ENCODE measurements at places on chromosomes 6 and 20. TPM values are rescaled to one million over a fixed set of nuclear protein-coding genes. Genes with fewer than 3 reads are reported as not detected.
A peak's percentile ranks its signal among the peaks of the same experiment; 100 is the strongest.

Gene TRDN
- not detected for total RNA-seq

DNA sequence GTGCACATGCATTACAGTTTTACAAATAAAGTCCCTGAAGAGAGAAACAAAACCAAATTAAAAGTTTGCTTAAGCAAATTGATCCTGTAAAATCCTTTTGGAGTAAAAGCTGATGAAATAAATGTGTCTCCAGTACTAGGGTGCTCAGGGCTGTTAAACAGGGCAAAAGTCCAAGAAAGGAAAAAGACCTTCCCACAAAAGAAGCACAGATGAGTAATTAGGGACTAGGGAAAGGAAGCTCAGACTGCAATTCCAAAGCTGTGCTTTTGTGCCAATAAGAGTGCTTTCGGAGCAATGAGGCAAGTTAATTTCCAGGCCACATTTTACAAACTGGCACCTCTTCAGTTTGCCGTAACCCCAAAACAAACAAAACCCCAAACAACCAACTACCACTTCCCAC lies 10.4 kb upstream of the RNF182 start:
- DNase-seq = no peak

Gene PLA2G7
- not detected for total RNA-seq

GRCh38 chr20:19937651-19938420 lies 79.3 kb upstream of the NAA20 start:
- DNase-seq = peak; percentile 10

DNA sequence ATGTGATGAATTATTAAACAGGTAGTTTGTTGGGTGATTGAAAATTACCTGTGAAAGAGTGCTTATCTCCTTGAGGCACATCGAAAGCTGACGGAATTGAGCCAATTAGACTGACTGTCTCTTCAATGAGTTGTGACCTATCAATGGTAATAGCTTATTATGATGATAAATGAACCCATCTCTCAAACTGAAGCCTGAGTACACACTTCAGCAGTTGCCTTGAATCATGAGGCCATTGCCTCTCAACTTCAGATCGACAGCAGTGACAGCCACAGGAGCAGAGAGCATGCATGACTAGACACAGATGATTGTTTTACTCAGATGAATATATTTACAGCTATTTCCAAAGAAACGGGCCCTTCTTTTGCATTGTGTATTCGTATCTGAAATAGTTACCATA lies 323.9 kb downstream of the LAMA2 start:
- DNase-seq = no peak

Gene TRIM15
- total RNA-seq = not detected

DNA sequence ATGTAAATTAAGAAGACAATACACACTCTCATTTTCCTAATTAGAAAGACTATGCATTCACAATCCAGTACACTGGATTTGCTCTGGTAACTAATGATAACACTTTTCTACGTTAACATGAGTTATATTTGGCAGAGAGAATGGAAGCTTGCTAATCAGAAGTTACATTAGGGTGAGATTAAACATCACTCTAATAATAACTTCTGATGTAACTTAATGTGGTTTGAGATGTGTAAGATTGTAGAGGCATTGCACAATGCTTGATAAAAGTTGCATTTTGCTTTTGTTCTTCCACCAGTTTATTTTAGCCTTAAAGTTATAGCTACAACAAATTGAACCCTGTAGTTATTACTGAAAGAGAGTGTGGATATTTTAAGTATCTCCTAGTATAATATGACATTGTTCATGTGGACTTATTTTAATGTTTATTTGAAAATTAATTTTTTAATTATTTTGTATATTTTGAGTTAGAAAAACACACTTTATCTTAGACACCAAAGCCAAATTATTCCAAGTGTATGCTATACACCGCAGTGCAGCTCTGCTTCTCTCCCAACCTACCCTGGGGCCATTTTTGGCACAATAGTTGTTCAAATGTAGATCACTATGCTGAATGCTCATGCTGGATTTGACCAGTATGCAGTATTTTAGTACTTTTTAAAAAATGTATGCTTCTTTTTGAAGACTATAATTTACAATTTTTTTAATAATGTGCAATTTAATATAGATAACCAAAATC lies 143.2 kb downstream of the SLC16A10 start:
- DNase-seq = no peak

GRCh38 chr6:145818796-145819195 lies 4.2 kb upstream of the FBXO30 start:
- DNase-seq = no peak

Gene SRF
- total RNA-seq = 34.1 TPM

Gene UBD
- not detected for total RNA-seq

Gene DACT2
- not detected for total RNA-seq

GRCh38 chr6:101961357-101961756 lies 567.8 kb downstream of the GRIK2 start:
- no peak for DNase-seq

- DNase-seq = no peak
Measured at GRCh38 chr6:3266170-3266569, 7.4 kb downstream of the PSMG4 start.

- no peak for DNase-seq
Measured at GRCh38 chr6:4313044-4313686, 177.8 kb upstream of the ECI2 start.

DNA sequence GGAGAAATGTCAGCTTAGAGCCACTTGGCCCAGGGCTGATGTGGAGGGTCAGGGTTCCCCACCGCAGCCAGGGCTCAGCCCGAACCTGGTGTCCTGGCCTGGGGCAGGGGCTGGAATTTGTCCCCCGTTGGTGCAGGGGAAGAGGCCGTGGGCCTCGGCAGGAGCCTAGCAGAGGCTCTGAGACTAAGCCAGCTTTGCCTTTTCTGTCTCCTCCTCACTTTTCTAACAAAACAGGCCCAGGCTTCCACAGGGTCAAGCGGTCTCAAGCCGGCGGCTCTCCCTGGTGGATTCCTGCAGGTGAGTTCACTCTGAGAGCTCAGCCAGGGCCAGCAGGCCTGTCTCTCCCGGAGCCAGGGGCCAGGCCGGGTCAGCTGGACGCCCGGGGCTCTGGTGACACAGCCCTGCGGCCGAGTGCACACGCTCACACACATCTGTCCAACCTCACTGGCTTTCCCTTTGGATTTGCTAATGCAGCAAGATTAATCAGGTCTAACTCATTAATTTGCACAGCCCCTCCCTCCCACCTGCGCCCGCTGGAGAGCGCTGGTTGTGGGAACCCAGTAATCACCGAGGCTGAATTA lies 2.9 kb upstream of the CHRNA4 start:
- DNase-seq = no peak

DNA sequence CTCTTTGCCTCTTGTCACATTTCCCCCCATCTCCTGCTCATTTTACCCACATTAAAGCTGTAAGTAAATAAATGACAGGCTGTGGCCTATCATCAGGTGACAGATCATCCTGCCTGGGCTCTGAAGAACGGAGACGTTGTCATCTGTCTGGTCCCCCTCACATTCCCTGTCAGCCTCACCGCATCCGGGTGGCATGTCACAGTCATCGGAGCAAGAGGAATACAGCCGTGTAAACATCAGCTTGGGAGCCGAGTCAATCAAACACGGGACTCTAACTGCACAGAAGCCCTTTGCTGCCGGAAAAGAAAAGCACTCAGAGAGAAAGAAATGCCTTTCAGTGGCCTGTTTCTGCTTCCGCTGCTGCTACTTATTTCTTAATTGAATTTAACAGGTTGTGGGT lies 371.9 kb upstream of the ID4 start:
- no peak for DNase-seq

GRCh38 chr6:166419286-166419685 lies 36.5 kb upstream of the MPC1 start:
- DNase-seq = peak; percentile 60

GRCh38 chr6:127457456-127458064 lies 1.6 kb downstream of the KIAA0408 start:
- no peak for DNase-seq

GRCh38 chr20:53660947-53661381 lies 67.3 kb upstream of the ZNF217 start:
- no peak for DNase-seq

DNA sequence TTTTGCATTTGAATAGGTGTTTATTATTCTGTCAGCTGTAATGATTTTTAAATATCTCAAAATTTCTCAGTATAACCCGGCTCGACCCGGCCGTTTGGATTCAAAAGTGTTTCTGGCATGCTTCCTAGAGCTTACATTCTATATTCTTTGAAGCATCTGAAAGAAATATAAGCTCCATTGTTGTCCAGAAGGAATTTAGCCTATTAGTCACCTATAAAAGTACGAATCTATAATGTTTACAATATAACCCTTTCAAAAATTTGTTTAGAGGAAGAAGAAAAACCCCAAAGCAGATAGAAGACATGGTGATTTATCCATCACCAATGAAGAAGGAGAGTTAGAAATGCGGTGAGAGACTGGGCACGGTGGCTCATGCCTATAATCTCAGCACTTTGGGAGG lies 22.3 kb upstream of the HECA start:
- no peak for DNase-seq

DNA sequence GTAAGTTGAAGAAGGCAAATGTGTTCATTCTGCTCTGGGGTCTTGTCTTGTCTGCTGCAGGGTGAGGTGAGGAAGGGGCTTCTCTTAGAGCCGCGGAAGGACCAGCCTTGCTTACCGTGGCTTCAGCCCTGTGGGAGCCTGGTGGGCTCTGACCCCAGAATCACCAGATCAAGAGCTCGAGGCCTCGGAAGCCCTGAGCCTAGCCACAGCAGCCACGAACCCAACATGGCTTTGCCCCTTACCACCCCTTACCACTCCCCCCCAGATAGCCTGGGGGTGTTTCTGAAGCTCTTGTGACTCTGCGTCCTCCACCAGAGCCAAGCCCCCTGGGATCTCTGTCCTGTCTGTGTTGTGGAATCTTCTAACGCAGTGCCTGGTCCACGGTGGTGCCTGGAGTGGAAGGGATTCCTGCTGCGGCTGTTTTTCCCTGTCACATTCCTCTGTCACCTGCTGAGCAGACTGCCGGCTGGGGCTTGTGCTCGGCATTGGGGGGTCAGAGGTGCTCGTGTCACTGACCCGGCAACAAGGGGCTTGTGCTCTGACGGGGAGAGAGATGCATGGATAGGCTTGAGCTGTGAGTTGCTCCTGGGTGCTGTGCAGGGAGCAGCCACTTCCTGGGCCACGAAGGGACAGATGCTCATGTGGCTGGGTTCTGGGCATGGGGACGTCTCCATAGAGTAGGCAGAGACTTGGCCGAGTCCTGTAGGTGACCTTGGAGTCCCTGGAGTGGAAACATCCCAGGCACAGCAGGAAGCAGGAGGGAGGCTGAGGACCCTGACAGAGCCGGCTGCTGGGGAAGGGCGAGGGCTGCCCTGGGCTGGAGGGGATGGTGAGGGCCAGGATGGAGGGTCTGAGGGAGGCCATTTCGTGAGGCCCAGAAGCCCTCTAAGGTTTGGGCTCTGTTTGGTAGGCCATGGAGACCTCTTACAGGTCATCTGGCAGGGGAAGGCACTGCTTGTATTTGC lies 316.0 kb downstream of the QKI start:
- DNase-seq = no peak

DNA sequence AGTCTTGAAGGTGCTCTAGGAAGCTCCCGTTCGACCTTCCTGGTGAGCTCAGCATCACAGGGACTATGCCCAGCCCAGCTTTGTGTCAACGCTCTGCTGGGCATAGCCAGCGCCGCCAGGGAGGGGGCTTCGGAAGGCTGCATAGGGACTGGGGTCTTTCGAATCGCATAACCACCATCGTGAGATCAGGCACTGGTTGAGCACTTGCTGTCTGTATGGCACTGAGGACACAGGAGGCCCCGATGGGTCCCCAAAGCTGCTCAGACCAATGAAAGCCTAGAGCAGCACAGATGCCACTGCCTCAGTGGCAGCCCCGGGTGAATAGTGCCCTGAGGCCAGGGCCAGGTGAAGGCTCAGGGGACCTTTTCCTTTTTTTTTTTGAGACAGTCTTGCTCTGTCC lies 96.7 kb downstream of the TAF4 start:
- no peak for DNase-seq

Gene CDH4
- total RNA-seq = 0.14 TPM

DNA sequence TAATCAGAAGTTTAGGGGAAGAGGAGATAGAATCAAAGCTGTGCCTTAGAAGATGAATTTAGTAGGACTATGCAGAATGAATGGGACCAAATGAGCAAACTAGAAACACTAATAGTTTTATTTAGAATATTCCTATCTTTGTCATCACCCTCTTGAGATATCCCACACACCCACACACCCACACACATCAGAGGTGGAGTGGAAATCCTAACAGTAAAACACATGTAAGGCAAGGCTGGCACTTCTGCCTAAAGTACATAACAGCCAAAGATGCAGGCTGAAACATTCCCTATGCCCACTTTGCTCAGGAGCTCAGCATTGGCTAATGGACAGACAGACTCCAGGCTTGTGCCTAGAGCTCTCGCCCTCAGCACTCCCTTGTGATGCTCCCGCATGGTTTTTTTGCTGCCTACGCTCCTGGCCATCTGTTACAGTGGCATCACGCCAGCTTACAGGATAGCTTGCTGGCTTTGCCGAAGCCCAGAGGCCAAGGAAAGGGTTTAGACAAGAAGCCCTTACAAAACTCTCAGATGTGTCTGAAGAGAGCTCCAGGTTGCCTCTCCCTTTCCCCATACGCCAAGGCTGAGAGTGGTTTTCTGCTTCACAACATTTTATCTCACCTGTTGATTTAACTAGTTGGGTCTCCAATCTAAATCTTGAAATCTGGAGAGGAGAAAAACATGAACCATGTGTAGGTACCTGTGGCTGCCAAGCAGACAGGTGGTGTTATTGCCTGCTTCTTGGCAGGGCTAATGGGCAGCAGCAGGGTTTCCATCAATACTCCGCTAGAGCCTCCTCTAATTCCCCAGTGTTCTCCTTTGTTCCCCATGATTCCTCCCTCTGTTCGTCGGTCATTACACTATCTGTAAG lies 282.6 kb upstream of the ID4 start:
- DNase-seq = no peak

DNA sequence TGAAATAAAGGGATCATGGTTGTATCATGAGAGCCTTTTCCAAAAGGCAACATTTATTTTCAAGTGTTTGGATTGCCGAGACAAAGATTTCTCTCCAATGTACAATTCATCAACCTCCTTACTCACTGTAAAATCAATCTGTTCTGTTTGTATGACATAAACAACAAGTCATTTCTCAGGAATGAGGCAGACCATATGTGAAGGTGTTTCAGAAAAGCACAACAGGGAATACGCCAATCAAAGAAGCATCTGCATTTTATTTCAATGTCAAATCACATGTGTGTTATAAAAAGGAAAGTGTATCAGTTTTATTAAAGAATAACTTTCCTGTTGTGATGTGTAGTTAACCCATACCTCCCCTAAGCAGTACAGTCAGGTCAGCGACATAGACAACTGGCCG lies 653.7 kb downstream of the TFAP2A start:
- DNase-seq = no peak

Gene SULF2
- total RNA-seq = 0.98 TPM
